Activated T-cell treated with anti-CD3 and anti-CD28 coated beads, Interleukin-2, amount 50 U/mL, for 4 hours (primary cell): ENCODE measurements at places on chromosomes 2 and 18. TPM values are rescaled to one million over a fixed set of nuclear protein-coding genes. Genes with fewer than 3 reads are reported as not detected.

- DNase-seq = no peak
These were observed at the start of gene ATOH8 for GRCh38 chr2:85753525-85754312. Gene ATOH8, plus strand, starts transcription at chr2:85753991. Its CDS starts 199 bp downstream, at chr2:85754190.

GRCh38 chr2:68088940-68089339, 26.1 kb upstream of the C1D start:
- DNase-seq = no peak

- DNase-seq = no peak
These were observed 30.2 kb downstream of the INSIG2 start for GRCh38 chr2:118118479-118118878.

GRCh38 chr2:19208479-19209199, 149.8 kb downstream of the OSR1 start:
- DNase-seq = no peak

GRCh38 chr18:37527395-37527794, 38.2 kb downstream of the CELF4 start:
- no peak for DNase-seq

DNA sequence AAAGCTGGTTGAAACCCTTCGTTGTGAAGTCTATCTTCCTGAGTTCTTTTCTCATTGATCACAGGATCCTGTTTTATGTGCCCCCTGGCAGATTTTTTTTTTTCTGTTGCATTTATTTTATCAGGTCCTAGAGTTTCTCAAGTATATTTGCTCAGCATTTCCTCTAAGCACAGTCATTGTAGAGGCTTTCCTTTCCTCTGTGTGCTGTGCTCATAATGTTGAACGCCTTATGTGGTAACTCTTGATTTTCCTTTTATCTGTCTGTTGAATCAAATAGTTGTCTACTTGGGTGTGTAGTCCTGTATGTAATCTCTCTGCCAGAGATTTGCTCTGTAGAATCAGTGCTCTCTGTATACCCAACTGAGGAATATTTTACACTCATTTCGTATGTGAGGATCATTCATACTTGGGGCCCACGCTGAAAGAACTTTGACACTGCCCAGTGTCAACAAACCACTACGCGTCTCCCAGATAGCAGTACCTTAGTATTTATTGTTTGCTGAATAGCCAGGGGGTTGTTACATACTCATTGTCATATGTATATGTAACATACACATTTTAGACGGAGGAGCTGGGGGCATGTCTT, 118.2 kb downstream of the CTNNA2 start:
- DNase-seq = no peak

DNA sequence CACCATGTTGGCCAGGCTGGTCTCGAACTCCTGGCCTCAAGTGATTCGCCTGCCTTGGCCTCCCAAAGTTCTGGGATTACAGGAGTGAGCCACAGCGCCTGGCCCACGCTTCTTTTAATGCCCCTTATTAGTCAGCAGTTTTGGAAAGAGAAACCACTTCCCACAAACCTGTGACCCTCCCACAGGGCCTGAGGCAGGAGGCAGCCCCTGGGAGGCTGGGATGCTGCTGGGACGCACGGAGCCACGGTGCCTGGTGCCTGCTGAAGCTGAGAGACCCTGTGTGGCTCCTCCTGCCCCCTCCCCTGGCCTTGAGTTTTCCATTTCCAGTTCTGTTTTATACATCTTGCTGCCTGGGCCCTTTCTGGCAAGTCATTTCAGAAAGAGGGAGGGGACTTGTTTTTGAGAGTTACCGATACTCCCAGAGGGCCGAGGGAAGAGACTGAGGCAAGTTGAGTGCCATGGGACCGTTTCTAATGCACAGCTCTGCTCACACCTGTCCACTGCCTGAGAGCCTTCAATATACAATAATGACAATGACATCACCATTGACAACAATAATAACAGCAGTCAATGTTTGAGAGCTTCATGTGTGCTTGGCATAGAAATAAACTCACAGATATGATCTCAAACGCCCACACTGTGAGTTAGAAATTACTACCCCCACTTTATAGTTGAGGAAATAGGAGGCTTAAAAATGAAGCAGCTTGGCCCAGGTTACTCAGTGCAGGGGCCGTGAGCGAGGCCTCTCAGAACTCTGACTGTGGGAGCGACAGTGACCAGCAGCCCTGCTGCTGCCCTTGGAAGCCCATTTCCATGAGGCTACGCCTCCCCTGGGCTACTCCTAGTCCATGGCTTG, 78.1 kb upstream of the YWHAQ start:
- no peak for DNase-seq

CCDC88A gene
- 7.3 TPM for total RNA-seq

NTSR2 gene
- total RNA-seq = not detected

PLGLB1 gene
- 1.3 TPM for total RNA-seq

CGREF1 gene
- 2.6 TPM for total RNA-seq
